Neural crest cell (in vitro differentiated cells): ENCODE measurements at places on chromosomes 3 and 15.

GRCh38 chr3:119894195-119894594 is 112.3 kb downstream of the NR1I2 start:
- DNase-seq = no peak

GRCh38 chr15:40695469-40695890 is 506 bp downstream of the RAD51 start:
- no peak for DNase-seq

- no peak for DNase-seq
These were observed 29.1 kb downstream of the SLC41A3 start for GRCh38 chr3:126054870-126055269.

DNA sequence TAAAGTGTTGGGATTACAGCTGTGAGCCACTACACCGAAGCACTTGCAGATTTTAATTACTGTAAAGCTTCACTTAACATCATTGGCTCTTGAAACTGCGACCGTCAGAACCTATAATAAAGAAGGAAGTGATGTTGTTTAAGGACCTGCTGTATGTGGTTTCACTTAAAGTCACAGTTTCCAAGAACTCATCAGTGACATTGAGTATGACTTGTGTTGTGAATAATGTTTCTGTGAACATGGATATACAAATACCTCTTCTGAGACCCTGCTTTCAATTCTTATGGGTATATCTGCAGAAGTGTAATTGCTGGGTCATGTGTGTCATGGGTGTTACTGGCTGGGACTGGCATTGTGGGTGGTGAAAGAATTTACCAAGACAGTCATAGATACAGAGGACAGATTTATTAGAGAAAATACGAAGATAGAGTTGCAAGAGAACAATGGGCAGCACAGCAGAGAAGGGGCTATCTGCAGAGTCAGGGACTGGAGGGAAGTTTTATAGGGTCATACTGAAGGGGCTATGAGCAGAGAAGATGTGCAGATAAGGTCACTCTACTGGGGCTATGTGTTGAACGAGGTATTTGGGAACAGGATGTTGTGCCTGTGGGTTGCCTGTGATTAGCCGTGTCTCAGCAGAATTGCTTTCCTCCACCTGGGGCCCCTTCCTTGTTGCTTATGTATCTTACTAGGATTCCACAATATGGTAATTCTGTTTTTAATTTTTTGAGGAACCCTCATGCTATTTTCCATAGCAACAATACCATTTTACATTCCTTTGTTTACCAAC is 4.5 kb downstream of the NDUFB5 start:
- DNase-seq = no peak

DNA sequence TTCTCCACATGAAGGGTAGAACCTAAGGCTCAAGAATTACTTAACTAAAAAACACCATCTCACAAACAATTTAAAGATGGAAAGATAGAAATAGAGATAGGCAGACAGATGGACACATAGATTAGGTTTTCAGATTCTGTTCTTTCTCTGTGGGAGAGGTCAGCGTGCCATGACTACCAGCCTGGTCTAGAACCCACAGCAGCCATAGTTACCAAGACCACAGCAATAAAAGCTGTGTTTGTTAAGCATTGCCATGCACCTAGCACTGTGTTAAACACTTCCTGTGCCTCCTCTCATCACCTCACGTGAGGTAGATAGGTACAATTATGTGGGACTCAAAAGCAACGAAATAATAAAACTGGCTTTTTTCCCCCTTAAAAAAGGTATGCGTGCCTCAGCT is 83.1 kb upstream of the TSEN2 start:
- DNase-seq = no peak

GRCh38 chr3:82633319-82633718 is 871.9 kb upstream of the GBE1 start:
- no peak for DNase-seq

DNA sequence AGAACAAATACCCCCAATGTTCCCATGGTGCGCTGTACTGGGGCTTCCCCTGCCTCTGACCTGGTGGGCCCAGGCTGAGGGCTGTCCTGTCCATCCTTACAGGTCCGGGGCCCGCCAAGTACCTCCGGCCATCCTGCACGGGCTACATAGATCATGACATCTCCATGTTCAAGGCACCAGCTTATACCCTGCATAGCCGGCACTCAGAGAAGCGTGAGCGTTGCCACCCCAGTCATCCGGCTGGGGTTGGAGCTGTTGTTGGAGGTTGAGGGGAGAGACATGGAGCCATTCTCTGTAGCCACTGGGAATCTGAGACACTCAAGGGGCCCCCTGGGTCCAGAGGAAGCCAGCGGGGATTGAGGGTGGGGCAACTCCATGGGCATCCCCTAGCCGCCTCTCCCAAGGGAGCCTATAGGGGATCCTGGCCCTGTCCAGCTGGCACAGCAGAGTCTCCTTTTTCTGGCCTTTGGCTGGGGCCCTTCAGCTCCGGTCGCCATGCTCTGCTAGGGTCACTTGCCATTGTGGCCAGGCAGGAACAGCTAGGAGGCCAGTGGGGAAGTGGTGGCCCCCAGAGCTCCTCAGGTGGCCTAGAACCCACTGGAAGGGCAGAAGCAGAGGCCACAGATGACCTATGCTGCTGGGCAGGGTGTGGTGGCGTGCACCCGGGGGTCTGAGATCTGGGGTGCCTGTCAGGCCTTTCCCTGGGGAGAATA is 12.5 kb upstream of the CSPG4 start:
- no peak for DNase-seq

- DNase-seq = no peak
These were observed 176.9 kb downstream of the STAC start for GRCh38 chr3:36557021-36557707.

DNA sequence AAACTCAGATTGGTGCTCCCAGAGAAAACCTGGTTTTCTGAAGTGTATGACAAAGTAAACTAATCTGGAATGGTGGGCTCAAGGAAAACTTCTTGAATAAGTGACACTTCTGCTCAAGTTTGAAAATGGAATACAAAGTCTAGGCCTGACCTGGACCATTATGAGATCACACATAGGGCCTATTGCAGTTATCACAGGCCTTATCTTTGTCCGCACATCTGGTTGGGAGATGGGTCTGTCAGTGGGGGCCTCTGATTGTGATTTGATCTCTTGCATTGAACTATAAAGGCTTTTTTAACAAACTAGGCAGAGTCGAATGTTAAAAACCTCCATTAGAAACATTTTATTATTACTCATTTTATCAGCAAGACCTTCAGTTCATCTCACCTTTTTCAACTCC is 405.6 kb downstream of the PTPRG start:
- DNase-seq = no peak

- no peak for DNase-seq
These were observed 395.3 kb downstream of the GAP43 start for GRCh38 chr3:116018646-116019045.

DNA sequence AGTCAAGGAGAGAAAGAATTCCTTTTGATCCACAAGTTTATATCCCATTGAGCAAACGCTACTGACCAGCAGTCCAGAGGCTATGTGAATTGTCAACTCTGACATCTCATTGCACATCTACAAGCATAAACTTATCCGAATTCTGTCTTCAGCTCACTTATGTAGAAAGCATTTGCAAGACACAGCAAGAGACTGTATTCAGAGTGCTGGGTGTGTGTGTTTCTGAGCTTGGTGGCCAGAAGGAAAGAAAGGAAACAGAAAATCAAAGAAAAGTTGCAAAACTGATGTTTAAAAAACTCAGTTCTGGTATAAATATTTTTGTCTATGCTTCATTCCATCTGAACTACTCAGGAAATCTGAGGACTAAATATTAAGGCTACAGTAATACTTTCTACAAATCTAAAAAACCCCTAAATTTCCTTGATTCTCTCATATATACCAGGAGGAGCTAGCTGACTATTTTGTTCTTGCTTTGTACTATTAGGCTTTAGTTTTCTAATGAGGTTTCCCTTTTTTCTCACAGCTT is 45.5 kb downstream of the LSAMP start:
- DNase-seq = no peak
